Skin of body (tissue), 3 donors: ENCODE measurements at places on chromosomes 2 and 18. TPM values are rescaled to one million over a fixed set of nuclear protein-coding genes. Genes with fewer than 3 reads are reported as not detected.

DNA sequence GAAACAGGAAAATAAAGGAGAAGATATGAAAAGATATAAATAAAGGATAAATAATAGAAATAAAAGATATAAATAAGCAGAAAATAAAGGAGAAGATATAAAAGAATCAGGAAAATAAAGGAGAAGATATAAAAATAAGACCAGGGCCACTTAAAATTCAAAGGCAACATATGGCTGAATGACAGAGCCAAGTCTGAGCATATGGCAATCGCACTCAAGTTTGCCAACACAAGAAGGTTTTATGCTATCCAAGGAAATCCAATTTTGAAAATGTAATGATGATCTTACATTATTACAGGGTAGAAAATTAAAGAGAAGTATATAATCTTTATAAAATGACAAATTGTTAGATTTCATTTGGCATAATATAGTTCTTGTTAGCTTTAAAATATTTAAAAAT is 33.6 kb downstream of the USP40 start:
- no peak for DNase-seq

- DNase-seq: no peak
Observed at GRCh38 chr2:9115229-9115628, 91.4 kb upstream of the ASAP2 start.

DNA sequence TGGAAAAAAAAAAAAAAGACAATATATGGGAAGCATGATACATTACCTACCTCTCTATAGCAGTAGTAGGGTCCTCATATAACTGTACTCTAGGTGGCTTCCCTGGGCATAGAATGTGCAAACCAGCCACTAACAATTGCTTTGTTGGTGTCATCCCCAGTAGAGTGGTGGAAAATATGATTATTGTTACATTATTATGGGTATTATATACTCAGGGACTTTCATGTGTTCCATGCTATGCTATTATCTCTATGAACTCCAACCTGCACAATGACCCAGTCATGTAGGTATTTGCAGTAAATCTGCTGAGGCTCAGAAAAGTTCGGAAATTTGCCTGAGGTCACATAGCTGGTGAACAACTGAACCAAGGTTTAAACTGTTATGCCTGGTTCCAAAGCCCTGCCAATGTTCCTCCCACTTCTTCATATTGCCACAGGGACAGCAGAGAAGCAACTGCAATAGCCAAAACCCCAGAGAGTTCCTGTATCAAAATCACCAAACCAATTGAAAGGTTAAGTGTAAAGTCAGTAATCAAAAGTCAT is 52.6 kb upstream of the MAP4K4 start:
- no peak for DNase-seq

DNA sequence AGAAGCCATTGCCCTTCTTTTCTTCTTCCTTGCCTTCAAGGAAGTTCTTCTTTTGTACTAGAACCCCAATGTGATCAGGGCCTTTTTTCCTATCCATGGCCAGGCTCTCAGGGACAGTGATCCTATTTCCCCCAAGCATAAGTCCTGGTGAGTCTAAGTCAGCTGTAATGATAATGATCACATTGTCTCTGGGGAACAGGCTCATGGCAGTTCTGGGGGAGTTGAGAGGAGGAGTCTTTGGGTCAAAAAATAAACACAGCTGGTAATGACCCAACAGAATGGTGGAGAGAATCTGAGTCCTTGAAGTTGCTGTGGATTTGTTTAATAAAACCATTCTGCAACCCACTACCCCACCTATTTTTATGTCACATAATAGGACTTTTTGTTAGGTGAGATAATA is 96.6 kb downstream of the SOCS6 start:
- no peak for DNase-seq

- DNase-seq: no peak
Observed at GRCh38 chr2:188571543-188572303, 280.0 kb downstream of the GULP1 start.

DNA sequence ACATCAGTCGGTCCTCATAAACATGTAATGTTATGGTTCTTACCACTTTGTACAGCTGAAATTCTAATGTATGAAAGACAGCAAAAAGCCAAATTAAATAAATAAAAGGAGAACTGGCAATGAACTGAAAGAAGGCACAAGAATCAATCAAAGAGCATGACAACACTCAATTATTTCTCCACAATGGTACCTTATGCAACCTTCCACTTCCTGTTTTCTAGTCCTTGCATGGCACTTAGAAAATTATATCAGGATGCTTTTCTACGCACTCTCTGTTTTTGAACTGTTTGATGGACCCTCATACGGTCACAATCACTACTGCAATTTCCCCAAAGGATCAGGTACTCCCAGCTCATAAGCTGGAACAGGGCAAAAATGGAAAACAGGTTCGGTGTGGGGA is 81.6 kb downstream of the EPB41L3 start:
- DNase-seq: no peak

- DNase-seq: peak; percentile 33
Observed at GRCh38 chr2:181104512-181105115, 124.2 kb downstream of the UBE2E3 start.

DNA sequence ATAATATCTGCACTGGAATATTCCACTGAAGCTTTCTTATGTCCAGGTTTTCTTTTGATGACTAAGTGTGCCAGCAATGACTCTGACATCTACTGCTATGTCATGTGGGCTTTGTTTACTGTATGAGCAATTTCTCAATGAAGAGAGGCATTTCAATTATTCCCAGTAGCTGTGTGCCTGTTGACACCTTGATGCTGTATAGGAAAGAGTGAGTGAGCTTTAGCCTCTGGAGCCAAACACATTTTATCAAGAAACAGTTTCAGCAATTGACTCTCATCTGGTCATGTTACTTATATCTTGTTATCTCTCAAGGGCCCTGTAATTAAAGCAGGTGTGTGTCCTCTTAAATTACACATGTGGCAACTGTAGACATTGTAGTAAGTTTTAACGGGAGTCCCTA is 493.2 kb upstream of the FANCL start:
- no peak for DNase-seq

GRCh38 chr2:240339411-240340360 is 95.8 kb upstream of the GPC1 start:
- no peak for DNase-seq

DNA sequence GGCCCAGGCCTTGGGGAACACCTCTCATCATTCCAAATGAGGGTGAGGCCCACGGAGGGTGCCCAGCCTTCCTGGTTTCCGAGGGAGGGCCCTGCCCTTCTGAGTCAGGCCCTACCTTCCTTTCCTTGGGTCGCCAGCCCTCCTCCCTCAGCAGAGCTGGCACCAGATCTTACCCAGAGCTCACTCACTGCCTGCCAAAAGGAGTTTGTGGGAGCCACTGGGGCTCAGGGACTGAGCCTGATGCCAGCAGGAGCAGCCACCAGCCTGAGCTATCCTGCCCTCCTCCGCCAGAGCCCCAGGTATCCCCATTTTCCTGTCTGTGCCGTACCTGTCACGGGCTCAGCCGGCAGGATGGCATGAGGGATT is 64.1 kb downstream of the NRP2 start:
- DNase-seq: no peak

DNA sequence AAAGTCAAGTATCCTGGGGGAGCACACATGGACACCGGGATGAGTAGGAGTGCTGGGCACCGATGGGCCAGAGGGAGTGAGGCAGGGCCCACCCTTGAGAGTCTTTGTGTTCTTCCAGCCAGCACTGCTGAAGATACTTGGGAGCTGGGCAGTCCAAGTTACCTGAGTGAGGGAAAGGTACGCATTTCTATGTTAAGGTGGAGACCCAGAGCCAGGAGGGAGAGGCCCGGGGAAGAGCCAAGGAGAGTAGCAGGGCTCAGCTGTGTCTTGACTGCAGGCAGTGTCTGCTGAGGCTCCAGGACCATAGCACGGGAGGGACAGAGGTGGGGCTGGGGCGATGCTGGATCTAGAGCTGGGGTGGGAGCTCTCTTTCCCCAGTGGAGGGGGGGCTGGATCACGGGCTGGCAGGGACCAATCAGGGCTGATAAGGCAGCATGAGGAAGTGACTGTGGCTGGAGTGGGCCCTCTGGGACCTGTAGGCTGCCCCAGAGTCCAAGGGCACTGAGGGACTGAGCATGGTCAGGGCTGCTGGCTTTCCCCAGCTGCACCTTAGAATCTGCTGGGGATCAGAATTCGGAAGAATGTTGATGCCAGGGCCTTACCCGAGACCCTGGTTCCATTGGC is 289.2 kb downstream of the PHLPP1 start:
- DNase-seq: no peak

DNA sequence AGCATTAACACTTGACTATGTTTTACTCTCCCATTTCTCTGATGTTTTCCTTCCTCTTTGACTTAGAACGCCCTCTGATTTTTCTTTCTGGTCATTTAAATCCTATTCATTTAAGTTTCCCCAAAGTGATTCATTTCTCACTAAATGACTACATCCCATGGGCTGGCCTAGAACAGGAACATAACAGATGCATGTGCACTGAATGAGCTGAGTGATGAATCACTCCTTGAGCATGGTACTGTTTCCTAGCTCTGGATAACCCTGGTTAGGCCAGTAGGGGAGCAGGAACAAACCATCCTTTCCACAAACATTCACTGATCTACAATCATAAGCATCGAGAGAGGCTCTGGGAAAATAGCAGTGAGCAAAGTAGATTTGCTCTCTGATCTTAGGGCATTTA is 221.9 kb upstream of the SETBP1 start:
- DNase-seq: no peak

GRCh38 chr2:134305109-134305491 is 51.2 kb downstream of the MGAT5 start:
- no peak for DNase-seq

GRCh38 chr18:32049393-32050171 is 31.0 kb downstream of the RNF125 start:
- DNase-seq: no peak

DNA sequence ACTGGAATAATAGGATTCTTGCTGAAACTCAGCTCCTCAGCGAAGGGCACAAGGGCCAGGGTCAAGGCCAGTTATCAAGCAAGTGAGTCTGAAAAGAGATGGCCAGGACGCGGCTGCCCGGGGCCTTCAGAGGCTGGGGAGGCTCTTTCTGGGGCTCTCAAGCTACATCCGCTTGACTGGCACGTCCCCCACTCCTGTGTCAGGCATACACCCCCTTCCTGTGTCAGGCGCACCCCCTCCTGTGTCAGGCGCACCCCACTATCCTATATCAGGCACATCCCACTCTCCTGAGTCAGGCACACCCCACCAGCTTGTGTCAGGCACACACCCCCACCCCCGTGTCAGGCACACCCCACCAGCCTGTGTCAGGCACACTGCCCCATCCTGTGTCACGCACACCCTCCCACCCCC is 91.8 kb downstream of the TPO start:
- no peak for DNase-seq

DNA sequence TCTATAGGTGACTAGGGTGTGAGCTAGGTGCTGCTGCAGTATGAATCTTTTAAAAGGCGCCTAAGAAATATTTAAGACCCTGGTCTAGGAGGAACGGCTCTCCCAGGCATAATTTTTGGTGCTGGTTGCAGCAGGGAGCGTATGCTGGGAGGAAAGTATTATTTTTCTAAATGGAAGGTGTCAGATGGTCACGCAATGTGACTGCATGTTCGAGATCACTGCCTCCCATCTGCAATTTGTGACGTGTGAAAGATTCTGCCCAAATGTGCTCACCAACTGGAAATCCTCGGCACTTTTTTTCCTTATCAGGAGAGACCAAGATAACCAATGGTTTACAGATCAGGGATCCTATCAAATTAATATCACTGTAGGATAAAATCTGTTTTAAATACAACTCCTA is 95.6 kb upstream of the KLHL14 start:
- DNase-seq: no peak

GRCh38 chr2:111042772-111043771 is 77.6 kb upstream of the BCL2L11 start:
- no peak for DNase-seq

DNA sequence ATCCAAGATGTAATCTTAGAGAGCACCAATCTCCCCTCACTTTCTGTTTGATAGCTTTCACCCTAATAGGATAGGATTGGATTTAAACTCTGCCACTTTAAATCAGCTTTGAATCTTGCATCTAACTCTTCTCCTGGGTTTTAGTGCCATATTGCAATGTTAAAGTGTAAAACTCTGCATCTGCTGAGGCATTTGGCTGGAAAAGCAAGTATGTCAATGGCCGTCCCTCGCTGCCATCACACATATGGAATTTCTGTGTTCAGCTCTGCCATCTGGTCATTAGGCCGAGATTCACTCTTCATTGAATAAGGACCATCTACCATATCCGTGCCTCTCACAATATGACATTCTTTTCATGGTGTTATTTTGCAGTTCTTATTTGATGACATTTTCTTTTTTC is 728.1 kb upstream of the PIK3C3 start:
- DNase-seq: no peak

GRCh38 chr2:66273933-66274490 is 160.9 kb upstream of the MEIS1 start:
- peak; percentile 7 for DNase-seq

DNA sequence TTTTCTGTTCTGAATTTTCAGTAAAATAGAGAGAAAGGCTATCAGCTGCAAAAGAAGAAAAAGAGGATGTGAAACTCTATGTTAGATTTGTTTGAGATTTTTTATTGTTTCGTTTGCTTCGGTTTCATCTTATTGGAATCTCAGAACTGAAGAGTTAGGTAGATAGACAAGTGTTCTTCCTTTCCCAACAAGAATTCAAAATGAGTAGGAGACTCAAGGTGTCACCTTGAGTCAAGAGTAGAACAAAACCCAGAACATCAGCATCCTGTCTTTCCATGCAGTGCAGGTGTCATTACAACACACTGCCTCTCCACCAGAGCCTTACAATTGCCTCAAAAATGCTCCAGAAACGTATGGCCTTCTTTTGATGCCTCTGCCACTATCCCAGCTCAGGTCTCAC is 21.1 kb downstream of the NBAS start:
- DNase-seq: no peak

DNA sequence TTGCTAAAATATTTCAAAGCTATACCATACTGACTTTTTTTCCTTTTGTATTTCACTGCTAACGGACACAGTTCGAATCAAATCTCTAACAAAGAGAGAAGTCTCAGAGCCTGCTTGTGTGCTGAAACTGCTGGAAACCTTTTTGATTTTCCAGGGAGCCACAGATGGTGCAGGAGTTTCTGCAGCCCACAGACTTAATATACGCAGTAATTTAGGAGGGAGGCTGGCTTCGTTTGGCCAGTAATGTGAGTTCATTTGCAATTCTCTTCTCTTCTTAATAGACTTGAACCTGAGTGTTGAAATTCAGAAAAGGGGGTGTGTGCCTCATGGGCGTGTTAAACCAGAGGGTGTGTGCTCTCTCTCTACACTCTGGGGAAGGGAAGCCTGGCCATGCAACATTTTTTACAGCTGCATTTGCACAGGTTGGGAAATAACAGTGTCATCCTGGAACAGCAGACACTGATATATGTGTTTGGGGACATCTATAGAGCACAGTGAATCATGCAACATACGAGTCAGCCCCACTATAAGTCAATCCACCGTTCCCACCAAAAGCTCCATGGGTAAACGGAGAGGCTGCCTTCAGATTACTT is 333.0 kb downstream of the CLIP4 start:
- DNase-seq: no peak

- DNase-seq: no peak
Observed at GRCh38 chr2:172241222-172241621, 138.5 kb upstream of the DLX2 start.

CENPA gene
- 4.1 TPM for total RNA-seq

GKN2 gene
- total RNA-seq: not detected

CD8A gene
- total RNA-seq: not detected

UGT1A3 gene
- total RNA-seq: not detected

VPS4B gene
- total RNA-seq: 46.6 TPM

KIAA2012 gene
- 0.10 TPM for total RNA-seq

ADRA2B gene
- 2.0 TPM for total RNA-seq

DRC1 gene
- not detected for total RNA-seq

ALLC gene
- not detected for total RNA-seq
